AG08395 (cell line): ENCODE measurements at places on chromosomes 16 and 17.

DNA sequence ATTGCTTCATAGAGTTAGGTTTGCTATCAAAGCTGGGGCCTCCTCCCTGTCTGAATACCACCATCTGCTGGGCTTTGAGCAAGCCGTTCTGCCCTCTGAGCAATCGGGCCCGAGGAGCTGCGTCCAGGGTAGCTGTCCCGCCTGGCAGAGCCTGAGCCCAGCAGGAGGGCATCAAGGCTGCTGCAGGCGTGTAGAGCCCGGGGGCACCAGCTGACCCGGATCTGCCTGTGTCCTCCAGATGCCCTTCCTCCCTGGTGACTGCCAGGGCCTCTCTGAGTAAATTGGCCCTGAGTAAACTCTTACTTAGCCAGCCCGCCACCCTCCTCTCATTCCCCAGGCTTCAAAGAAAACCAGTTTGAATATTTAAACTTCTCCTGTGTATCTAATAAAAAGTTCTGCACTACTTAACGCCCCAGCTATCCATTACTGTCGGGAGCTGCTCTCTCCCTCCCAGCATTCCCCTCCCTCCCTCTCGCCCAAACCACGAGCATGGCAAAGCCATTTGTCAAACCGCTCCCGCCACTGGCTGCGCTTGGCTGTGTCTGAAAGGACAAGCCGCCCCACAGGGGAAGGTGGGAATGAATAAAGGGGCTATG, 16.4 kb downstream of the CDK5RAP3 start:
- peak; percentile 41 for DNase-seq

- DNase-seq = peak; percentile 54
These were observed 19.2 kb downstream of the TMEM114 start for GRCh38 chr16:8571061-8571596.

GRCh38 chr17:34653511-34653910, 74.1 kb downstream of the TMEM132E start:
- DNase-seq = no peak

DNA sequence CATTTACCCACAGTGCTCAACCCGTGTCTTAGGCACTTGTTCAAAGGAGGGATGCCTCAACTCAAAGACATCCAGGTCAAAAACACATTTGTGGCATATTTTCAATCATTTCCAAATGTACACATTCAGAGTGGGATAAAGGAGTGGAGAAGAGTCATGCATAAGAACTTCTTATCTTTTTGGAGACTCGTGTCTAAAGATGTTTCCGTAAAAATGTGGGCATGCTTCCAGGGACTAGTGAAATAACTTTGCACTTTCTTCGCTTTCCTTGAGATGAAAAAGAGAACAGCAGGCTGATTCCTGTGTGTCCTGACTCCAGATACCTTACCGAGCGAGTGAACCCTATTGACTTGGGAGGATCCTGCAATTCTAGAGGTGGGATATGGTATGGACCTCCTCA, 256.6 kb upstream of the KCNJ16 start:
- no peak for DNase-seq

- DNase-seq = no peak
These were observed 23.4 kb downstream of the MAPK8IP3 start for GRCh38 chr16:1729445-1729844.

- DNase-seq = no peak
These were observed 119.4 kb downstream of the OR1D5 start for GRCh38 chr17:2943981-2944380.

DNA sequence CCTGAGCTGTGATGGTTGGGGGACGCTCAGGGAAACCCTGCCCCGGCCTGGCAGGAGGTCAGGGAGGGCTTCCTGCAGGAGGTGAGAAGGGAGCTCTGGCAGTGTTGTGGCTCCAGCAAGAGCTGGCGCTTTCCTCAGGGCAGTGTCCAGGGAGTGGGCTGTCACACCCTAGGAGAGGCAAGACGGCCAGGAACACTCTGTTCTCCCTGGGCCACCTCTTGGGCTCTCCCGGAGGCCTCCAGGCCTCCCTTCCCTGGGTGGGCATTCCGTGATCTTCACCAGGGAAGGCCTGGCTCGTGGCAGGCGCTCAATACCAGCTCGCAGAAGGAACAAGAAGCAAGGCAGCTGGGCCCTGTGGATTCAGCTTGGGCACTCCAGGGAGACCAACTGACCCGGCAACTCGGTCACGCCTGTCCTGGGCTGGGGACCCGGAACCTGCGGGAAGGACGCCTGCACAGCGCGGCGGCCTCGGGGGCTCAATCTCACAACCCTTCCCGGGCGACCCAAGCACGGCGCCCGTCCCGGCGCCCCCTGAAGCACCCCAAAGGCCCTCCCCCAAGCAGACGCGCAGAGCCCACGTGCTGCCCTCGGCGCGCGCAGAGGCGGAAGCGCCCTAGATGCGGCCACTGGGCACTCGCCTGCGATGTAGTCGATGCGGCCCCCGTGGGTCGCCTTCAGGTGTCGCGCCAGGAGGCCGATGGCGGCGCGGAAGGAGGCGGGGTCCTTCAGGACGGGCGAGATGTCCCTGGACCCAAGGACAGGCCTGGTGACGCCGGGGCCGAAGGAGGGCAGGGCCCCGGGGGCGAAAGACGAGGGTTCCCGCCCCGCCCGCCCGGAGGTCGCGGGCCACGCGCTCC, 588 bp downstream of the APRT start:
- DNase-seq = peak; percentile 78

DNA sequence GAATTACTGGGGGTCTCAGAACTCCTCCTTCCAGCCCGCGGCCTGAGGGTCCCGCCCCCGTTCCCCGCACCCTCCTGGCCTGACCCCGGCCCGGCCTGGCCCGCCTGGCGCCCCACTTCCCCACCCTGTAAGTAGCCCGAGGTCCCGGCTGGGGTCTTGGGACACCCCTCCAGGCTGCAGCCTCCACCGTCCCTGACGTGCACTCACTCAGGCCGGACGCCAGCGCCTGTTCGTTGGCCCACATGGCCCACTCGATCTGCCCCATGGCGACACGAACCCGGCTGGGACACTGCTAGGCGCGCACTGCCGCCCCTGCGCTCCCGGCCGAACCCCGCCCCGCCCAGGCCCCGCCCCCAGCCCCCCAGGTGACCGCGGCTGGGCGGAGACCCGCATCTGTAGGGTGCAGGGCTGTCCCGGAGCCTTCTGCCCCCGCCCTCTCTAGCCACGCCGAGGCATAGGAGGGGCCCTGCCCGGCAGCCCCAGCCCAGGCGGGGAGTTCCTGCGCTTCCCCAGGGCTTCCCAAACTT, at the start of gene CYBA:
Gene CYBA (minus strand): TSS at position 305 of the 527 bp plus-strand sequence. CDS start 40 bp downstream, at position 265.
- peak; percentile 86 for DNase-seq
